ENCODE measurements at places on chromosomes 3 and 15. TPM values are rescaled to one million over a fixed set of nuclear protein-coding genes. Genes with fewer than 3 reads are reported as not detected.

GRCh38 chr15:83446904-83447709 is at the start of gene SH3GL3:
SH3GL3 (plus strand) TSS chr15:83447341; CDS start chr15:83447534, 193 bp downstream.
- DNase-seq: peak; percentile 59
- H3K27ac ChIP-seq: no peak within 1 kb of the TSS
- peaks cover 42% of the 10 kb centered on the region for H3K27me3 ChIP-seq
- H3K36me3 ChIP-seq: no peaks in the 10 kb centered on the region
- peak within 1 kb of the TSS; percentile 33 for H3K4me3 ChIP-seq

DNA sequence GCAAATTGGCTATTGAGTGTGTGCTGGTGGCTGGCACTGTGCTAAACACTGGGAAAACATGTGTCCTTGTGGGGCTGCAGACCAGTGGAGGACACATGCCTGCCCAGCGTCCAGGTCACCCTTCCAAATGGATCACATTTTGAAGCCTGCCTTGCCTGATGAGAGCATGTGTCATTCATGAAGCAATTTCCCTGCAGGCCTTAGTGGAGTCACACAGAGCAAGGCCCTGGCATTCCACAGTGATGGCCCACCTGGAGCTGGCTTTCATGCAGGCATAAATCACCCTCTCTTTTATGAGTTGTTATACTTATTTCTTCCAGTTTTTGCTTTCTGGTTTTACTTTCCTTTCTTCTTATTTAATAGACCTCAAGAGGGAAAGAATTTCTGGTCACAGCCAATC is 219.5 kb downstream of the EPHB1 start:
- no peak for DNase-seq
- no peaks in the 10 kb centered on the region for H3K36me3 ChIP-seq
- H3K4me1 ChIP-seq: peaks cover 4% of the 10 kb centered on the region
- H3K4me3 ChIP-seq: no peak overlapping the region
- no peaks in the 10 kb centered on the region for H3K27me3 ChIP-seq
- no peak overlapping the region for H3K27ac ChIP-seq

DNA sequence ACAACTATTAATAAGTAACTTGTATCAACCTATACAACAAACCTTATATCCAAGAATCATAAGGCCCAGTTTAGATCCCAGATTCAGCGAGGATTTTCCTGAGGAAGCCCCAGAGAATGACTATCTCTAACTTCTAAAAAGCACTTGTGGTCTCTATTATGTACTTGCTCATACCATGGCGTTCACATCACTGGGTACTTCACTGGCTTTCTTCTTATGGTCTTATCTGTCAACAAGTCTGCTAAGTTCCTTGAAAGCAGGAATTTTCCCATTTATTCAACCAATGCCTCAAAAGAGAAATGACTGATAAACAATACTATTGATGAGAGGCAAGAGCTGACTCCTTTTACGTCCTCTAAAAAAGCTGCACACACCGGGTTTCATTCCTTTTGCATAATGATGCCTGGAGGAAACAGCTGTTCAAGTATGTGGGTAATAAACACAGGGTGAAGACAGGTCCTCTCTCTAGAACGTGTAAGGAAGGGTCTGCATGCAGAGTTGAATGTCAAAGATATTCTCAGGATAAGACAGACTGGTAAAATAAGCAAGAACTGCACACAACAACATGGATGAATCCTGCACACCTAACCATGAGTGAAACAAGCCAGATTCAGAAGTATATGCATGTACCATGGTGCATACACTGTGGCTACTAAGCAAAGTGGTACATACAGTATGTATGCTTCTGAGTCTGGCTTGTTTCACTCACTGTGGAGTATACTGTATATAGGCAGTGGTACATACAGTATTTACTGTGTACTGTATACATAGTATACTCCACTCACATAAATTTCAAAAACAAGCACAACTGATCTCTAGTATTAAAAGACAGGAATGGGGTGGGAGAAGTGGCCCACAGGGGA is 408.7 kb downstream of the SHQ1 start:
- peaks cover 64% of the 10 kb centered on the region for H3K36me3 ChIP-seq
- no peaks in the 10 kb centered on the region for H3K27me3 ChIP-seq
- no peak overlapping the region for H3K4me3 ChIP-seq
- peaks cover 82% of the 10 kb centered on the region for H3K4me1 ChIP-seq
- H3K27ac ChIP-seq: no peak overlapping the region
- no peak for DNase-seq

- DNase-seq: no peak
- H3K4me1 ChIP-seq: no peaks in the 10 kb centered on the region
- no peak overlapping the region for H3K4me3 ChIP-seq
- H3K27ac ChIP-seq: no peak overlapping the region
- H3K36me3 ChIP-seq: no peaks in the 10 kb centered on the region
- no peaks in the 10 kb centered on the region for H3K27me3 ChIP-seq
These were observed 930.2 kb upstream of the ALCAM start for GRCh38 chr3:104436506-104436905.

IL5RA gene
- not detected for total RNA-seq

DNA sequence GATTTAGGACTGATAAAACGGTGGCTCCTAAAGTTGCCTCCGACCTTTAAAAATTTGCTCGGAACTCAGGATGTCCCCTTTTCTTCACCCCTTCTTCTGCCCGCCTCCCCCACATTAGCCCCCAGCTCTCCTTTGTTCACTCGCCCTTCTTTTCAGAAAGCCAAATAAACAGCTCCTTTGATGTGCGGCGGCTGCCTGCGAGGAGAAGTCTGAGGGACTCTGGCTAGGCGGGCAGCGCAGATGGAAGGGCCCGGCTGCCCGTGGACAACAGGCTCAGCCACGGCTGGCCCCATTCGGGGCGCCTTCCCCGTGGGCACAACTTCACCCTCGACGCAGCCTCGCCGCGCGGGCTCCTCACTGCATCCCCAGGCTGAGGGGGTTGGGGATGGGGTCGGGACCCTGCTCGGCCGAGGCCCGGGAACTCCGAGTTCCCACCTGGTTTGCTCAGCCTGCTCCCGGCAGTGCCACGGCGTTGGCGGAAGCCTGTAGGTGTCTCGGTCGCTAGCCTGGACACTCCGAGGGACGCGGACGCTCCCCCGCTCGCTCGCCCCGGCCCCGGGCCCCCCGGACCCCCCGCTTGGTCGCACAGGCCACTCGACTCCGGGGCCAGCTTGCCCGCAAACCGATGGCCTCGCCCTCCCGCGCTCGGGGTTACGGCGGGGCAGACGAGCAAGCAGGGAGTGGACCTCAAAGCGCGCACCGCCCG is 897 bp upstream of the TLE3 start:
- peaks cover 56% of the 10 kb centered on the region for H3K4me1 ChIP-seq
- peaks cover 7% of the 10 kb centered on the region for H3K36me3 ChIP-seq
- H3K27ac ChIP-seq: peak overlapping the region; percentile 97
- H3K27me3 ChIP-seq: peaks cover 28% of the 10 kb centered on the region
- peak overlapping the region; percentile 78 for H3K4me3 ChIP-seq

GRCh38 chr15:77179541-77179998 is 108.7 kb upstream of the TSPAN3 start:
- H3K27me3 ChIP-seq: no peaks in the 10 kb centered on the region
- H3K4me3 ChIP-seq: peak overlapping the region; percentile 27
- peak; percentile 66 for DNase-seq
- H3K36me3 ChIP-seq: peaks cover 15% of the 10 kb centered on the region
- H3K4me1 ChIP-seq: peaks cover 43% of the 10 kb centered on the region
- peak overlapping the region; percentile 92 for H3K27ac ChIP-seq

DNA sequence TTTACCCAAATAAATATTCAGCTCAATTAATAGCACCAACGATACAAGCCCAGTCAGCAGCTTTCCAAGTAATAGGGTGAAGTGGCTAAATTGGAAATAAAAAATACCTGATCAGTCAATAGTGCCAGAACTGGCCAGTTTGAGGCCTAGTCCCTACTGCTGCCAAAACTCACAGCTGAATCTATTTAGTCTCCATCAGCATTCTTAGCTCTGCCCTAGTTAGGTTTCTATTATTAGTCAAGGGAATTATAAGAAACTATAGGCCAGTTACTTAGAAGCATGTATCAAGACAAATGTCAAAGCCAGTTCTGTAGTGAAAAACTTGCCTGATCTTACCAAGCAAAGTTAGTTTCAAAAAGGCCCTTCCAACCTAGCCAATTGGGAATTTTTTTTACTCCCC is 146.2 kb upstream of the ZBTB20 start:
- no peak overlapping the region for H3K4me3 ChIP-seq
- no peaks in the 10 kb centered on the region for H3K4me1 ChIP-seq
- no peaks in the 10 kb centered on the region for H3K36me3 ChIP-seq
- no peaks in the 10 kb centered on the region for H3K27me3 ChIP-seq
